NB4 (cell line): ENCODE measurements at places on chromosomes 6 and 20.
A peak's percentile ranks its signal among the peaks of the same experiment; 100 is the strongest.

DNA sequence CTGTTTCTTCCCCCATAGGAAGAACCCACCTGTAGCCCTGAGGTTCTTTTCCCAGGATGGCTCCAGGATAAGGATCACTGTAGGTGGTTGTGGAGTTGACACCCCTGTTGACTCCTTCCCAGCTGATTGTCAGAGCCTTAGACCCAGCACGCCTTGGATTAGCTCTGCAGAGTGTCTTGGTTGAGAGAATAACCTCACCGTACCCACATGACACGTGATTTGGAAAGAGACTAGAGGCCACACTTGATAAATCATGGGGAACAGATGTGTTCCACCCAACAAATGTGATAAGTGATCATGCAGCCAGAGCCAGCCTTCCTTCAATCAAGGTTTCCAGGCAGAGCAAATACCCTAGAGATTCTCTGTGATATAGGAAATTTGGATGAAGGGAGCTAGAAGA lies 12.2 kb downstream of the BTN3A1 start:
- DNase-seq: no peak

- no peak for DNase-seq
These were observed 119.5 kb downstream of the PLEKHG1 start for GRCh38 chr6:150719099-150719766.

DNA sequence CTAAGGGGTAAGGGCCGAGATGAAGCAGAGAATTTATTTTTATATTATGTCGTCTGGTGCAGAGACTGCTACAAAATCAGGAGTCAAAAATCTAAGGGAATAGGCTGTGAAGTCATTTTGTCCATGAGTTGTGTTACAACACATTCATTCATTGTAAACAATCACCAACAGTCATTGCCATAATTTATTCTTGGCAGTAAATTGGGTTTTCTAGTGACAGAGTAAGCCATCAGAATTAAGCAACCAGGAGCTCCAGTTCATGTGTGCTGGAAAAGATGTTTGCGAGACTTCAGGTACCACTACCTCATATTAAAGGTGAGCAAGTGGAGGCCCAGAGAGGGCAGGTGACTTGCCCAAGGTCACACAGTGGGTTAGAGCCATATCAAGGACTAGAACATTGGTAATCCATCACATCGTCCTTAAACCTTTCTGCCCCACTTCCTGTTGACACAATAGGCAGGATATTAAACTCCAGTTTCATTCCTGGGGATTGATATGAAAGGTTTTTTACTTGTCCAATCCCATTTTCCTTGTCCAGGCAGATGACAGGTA lies 46.0 kb downstream of the E2F3 start:
- DNase-seq: no peak

- DNase-seq: no peak
These were observed 512.7 kb downstream of the DHX35 start for GRCh38 chr20:39474879-39475278.

DNA sequence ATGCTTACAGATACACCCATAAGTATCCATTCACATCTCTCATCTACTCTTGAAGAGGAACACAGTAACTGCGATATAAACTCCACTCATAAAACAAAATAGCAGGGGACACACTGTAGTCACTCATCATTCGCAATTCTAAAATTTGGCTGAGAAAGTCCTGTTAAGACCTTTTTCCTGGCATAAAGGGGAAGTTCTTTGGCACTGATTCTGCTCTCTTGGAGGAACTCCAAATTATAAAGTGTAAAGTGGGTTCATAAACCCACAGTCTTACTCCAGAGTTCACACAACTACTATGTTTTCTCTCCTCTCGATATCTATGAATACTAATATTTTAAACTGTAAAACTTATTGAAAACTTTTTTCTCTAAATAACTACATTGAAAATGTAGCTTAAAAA lies 80.6 kb downstream of the ADGB start:
- peak; percentile 7 for DNase-seq

- no peak for DNase-seq
These were observed 113.8 kb upstream of the AFDN start for GRCh38 chr6:167712731-167713475.

GRCh38 chr20:60937585-60937984 lies 314.5 kb upstream of the CDH4 start:
- DNase-seq: no peak

GRCh38 chr6:92315312-92315711 lies 1104.0 kb downstream of the EPHA7 start:
- no peak for DNase-seq

DNA sequence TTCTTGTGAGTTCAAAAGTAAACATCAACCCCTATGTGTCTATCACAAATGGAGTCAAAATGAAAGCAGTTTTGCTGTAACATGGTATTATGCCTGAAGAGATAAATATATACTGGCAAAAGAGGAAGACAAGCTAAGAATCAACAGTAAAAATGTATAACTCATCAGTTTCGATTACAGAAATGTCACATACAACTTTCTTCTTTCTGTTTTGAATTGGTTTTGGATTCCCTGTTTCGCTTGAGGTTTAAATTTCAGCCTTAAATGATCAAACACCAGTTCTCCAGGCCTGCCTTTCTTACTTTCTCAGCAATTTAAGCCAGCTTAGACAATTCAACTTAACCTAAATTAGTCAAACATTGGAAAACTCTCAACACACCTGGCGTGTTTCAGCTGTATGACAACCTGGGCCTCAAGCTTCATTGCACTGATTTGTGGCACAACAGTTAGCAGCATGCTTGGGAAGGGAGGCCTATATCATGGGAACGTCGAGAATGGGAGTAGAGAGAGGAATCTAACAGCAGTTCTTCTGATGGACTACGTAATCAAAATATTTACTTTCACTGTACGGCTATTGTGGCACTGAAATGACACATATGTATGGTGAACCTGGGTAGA lies 51.9 kb upstream of the MARCKS start:
- DNase-seq: no peak

DNA sequence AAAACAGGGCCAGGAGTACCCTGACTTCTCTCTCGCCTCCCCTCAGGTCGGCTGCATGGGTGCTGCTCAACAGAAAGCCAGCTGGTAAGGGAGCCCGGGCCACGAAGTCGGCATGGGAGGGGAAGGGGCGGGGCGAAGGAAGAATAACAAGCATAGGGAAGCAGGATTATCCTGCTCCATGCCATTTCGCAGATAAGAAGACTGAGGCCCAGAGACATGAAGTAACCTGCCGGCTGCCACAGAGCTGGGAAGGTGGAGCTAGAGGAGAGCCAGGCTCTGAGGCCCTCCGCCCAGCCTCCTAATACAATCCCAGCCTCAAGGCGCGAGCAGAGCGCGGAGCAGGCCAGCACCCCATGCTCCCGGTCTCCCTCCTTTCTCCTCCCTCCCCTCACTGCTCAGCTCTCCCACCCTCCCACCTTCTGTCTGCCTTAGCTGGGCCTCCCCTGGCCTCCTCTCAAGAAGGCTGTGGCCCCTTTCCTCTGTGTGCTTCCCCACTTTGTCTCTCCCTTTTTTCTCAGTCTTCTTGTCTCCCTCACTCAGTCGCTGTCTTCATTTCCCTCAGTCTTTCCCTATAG lies 13.2 kb upstream of the HMGA1 start:
- DNase-seq: no peak

DNA sequence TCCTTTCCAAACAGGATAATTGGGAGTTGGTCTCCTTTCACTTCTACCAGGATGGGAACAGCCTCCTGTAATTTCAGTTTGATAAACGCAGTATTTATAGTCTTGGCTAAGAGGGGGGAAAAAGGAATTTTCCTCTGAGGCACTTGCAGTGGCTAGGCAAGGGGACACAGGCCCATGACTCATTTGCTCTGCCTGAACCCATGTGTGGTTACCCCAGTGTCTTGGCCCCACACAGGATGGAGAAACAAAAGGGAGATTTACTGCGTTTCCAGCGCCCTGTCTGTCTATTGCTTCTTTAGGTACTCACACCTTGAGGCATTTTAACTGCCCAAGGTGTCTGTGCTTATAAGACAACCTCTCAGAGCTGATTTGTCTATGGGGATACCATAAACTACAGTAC lies 74.8 kb upstream of the NEDD9 start:
- DNase-seq: no peak

- DNase-seq: no peak
These were observed 189.1 kb upstream of the SUPT3H start for GRCh38 chr6:45566882-45567281.

GRCh38 chr20:49161428-49162152 lies 26.5 kb downstream of the STAU1 start:
- DNase-seq: no peak

DNA sequence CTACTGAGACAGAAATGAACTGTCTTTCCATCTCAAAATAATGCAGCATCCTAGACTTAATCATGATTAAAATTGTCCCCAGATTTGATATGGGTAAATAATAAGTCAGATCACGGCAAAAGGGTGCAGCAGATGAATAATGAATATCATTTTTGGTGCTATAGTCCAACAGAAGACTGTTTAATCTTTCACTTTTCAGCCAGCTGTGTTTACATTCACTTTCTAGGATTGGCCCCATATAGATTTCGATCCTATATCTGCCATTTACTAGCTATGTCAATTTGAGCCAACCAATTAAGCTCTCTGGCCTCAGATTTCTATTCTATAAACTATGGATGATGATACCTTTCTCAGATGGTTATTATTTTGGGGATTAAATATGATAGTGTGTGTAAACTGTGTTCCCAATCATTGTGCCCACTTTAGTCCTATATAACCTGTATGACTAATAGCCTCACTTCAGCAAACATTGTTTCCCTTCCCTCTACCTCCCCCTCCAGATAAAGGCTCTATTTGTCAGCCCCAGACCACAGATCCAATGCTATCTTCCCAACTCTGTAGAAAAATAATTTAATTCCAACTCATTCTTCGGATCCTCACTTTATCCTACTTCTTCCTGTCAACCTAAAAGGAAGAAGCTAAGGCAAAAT lies 53.6 kb upstream of the NT5E start:
- DNase-seq: no peak

DNA sequence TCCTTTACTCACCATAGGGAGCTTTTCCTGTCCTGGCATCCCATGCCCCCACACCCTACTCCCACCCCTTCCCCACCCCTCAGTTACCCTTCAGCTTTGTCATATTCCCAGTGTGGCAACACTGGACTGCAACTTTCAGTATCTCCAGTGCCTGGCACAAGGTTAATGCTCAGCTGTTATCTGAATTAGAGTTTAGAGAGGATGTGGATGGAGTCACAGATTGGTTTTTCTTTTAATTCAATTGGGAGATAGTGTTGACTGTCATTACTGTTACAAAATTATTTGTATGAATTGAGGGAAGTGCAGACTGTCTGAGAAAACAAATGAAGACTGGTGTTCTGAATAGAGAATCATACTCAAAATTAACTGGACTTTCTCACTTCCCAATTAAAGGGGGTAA lies 89.9 kb downstream of the TULP4 start:
- no peak for DNase-seq
